ENCODE measurements at places on chromosomes 11 and 22.

DNA sequence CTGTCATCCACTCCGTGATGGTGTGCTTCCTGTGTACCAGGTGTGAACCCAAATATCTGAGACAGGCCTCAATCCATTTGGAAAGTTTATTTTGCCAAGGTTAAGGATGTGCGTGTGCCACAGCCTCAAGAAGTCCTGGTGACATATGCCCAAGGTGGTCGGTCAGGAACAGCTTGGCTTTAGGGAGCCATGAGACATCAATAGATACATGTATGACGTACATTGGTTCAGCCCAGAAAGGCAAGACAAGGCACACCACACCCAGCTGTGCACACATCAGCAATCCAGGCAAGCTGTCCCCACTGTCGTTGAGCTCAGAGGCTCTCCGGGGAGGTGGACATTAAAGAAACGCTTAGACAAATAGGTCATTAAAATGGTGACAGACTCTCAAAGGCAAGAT, 56.8 kb upstream of the SHANK2 start:
- H3K27me3 ChIP-seq, result peaks cover 58% of the 10 kb centered on the region
- DNase-seq, result no peak
- H3K27ac ChIP-seq, result no peak overlapping the region

DNA sequence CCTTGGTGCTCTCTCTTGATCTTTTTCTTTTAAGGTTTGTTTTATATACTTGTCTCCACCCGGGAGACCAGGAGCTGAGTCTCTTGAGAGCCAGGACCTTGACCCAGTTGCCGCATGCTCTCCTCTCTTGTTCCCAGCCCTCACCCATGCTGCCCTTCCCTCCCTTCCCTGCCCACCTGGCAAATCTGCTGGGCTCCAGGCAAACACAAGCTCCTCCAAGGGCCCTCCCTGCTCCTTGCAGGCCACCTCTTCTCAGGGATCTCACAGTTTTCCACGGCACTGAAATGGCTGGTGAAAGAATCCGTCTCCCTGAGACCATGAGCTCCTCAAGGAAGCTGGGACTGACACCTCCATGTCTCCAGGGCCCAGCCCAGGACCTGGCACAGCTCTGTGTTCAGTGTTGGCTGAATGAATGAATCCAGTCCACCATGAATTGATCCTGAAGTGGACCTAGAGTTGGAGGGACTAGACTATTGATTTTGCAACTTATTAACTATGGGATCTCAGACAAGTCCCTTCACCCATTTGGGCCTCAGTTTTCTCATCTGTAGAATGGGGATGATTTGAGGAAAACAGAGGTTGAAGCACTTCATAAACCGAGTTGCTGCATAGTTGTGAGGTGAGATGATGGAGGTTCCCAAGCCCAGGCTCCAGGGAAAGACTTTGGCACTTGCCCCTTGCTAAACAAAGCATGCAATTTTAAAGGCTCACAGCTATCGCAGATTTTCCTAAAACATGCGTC, 25.1 kb upstream of the FBLN1 start:
- peaks cover 16% of the 10 kb centered on the region for H3K4me1 ChIP-seq
- H3K4me3 ChIP-seq, result no peak overlapping the region
- H3K27ac ChIP-seq, result no peak overlapping the region
- no peaks in the 10 kb centered on the region for H3K36me3 ChIP-seq

- no peaks in the 10 kb centered on the region for H3K27me3 ChIP-seq
- H3K4me3 ChIP-seq, result no peak overlapping the region
- H3K4me1 ChIP-seq, result no peaks in the 10 kb centered on the region
- H3K27ac ChIP-seq, result no peak overlapping the region
- no peak for DNase-seq
- peaks cover 6% of the 10 kb centered on the region for H3K36me3 ChIP-seq
Measured at GRCh38 chr11:125980436-125980835, 34.6 kb downstream of the VSIG10L2 start.

GRCh38 chr11:86047275-86047991, 21.5 kb downstream of the PICALM start:
- DNase-seq, result no peak
- no peaks in the 10 kb centered on the region for H3K27me3 ChIP-seq
- H3K4me1 ChIP-seq, result peaks cover 97% of the 10 kb centered on the region
- H3K27ac ChIP-seq, result no peak overlapping the region
- H3K4me3 ChIP-seq, result no peak overlapping the region

GRCh38 chr11:9613118-9613829, 39.8 kb downstream of the WEE1 start:
- peak overlapping the region; percentile 71 for H3K4me3 ChIP-seq
- peak; percentile 93 for DNase-seq
- peaks cover 29% of the 10 kb centered on the region for H3K4me1 ChIP-seq
- no peaks in the 10 kb centered on the region for H3K27me3 ChIP-seq
